ENCODE measurements at places on chromosomes 5 and 9. TPM values are rescaled to one million over a fixed set of nuclear protein-coding genes. Genes with fewer than 3 reads are reported as not detected.

INSYN2B gene
- total RNA-seq: 4.5 TPM

FBP1 gene
- total RNA-seq: not detected

CYLC2 gene
- not detected for total RNA-seq

- no peak overlapping the region for H3K4me3 ChIP-seq
- peaks cover 6% of the 10 kb centered on the region for H3K27me3 ChIP-seq
- H3K27ac ChIP-seq: no peak overlapping the region
- peaks cover 6% of the 10 kb centered on the region for H3K4me1 ChIP-seq
- H3K36me3 ChIP-seq: peaks cover 6% of the 10 kb centered on the region
Measured at GRCh38 chr5:149667829-149668330, 62.2 kb upstream of the PPARGC1B start.

DNA sequence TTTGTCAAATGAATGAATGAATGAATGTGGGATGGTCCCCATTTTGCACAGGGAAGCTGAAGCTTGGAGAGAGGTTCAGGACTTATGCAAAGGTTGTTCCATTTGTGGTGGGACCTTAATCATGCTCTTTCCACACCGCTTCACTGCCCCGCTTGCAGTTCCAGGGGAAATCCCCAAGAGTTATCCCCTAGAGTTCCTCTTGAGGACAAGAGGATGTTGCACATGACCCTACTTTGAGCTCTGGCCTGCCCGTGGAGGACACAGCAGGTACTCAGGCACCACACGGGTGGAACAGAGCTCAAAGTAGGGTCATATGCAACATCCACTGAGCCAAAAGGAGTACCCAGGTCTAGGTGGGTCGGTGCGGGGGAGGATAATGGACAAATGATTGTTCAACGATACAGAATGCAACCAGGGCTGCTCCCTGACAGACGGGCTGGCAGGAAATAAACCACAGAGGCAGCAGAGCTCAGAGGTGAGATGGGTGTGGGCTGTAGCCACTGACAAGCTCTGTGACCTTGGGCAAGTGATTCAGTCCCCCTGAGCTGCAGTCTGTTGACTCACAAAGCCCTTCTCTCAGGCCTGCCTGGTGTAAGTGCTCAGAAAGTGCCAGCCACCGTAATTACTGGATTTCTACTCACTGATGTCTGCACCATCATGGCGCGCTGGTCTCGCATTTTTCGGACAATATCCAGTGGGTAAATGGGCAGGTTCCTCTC is 60.3 kb upstream of the EPB41L4B start:
- peaks cover 2% of the 10 kb centered on the region for H3K27me3 ChIP-seq
- H3K36me3 ChIP-seq: no peaks in the 10 kb centered on the region
- H3K4me3 ChIP-seq: no peak overlapping the region
- no peak for DNase-seq

- H3K36me3 ChIP-seq: no peaks in the 10 kb centered on the region
- no peak overlapping the region for H3K27ac ChIP-seq
- H3K4me3 ChIP-seq: no peak overlapping the region
- no peak for DNase-seq
- H3K27me3 ChIP-seq: peaks cover 1% of the 10 kb centered on the region
- H3K4me1 ChIP-seq: peaks cover under 1% of the 10 kb centered on the region
Measured at GRCh38 chr5:10324518-10325370, 17.0 kb upstream of the CMBL start.

DNA sequence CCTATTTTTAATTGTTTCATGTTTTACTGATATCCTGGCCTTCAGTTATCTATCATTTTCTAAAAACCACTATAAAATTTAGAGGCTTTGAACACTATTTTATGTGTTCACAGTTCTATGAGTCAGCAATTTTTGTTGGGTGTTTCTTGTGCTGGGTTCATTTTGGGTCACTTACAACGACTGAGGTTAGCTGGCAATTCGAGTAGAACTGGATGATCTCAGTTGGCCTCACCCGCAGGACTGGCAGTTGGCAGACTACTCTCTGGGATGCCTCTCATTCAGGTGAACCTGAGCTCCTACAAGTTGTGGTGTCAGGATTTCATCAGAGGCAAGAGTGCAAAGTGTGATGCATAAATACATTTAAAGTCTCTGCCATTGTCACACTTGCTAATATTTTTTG is 151.0 kb upstream of the PAPPA start:
- H3K36me3 ChIP-seq: no peaks in the 10 kb centered on the region
- H3K4me1 ChIP-seq: no peaks in the 10 kb centered on the region
- no peaks in the 10 kb centered on the region for H3K27me3 ChIP-seq
- no peak for DNase-seq
- no peak overlapping the region for H3K27ac ChIP-seq

- no peak for DNase-seq
- no peak overlapping the region for H3K4me3 ChIP-seq
- no peak overlapping the region for H3K27ac ChIP-seq
- no peaks in the 10 kb centered on the region for H3K4me1 ChIP-seq
- H3K36me3 ChIP-seq: peaks cover 4% of the 10 kb centered on the region
- H3K27me3 ChIP-seq: peaks cover 1% of the 10 kb centered on the region
Measured at GRCh38 chr5:126619781-126620180, 19.0 kb downstream of the PHAX start.

DNA sequence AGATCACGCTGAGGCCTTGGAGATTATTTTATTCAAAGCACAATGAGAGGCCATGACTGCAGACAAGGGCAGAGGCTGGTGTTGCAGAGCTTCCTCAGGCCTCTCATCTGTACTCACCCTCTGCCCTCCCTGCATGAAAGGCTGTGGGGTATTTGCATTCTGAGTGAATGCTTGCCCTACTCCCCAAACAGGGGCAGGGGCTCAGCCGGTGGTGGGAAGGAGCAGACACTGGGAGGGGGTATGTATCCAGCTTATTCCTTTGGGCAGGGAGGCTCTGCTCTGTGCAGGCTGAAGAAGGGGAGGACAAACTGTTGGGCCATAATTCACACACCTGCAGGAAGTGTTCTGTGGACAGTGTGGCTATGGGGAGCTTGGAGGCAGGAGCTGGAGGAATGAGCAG is 148.4 kb upstream of the PANK3 start:
- no peaks in the 10 kb centered on the region for H3K27me3 ChIP-seq
- no peak for DNase-seq
- no peaks in the 10 kb centered on the region for H3K4me1 ChIP-seq
- H3K36me3 ChIP-seq: no peaks in the 10 kb centered on the region
- no peak overlapping the region for H3K4me3 ChIP-seq

GRCh38 chr5:81908771-81909170 is 63.1 kb upstream of the ATG10 start:
- DNase-seq: no peak
- H3K4me1 ChIP-seq: no peaks in the 10 kb centered on the region
- no peak overlapping the region for H3K4me3 ChIP-seq

GRCh38 chr5:121377461-121377860 is 474.2 kb upstream of the FTMT start:
- H3K4me1 ChIP-seq: no peaks in the 10 kb centered on the region
- DNase-seq: no peak
- H3K4me3 ChIP-seq: no peak overlapping the region
- no peak overlapping the region for H3K27ac ChIP-seq

DNA sequence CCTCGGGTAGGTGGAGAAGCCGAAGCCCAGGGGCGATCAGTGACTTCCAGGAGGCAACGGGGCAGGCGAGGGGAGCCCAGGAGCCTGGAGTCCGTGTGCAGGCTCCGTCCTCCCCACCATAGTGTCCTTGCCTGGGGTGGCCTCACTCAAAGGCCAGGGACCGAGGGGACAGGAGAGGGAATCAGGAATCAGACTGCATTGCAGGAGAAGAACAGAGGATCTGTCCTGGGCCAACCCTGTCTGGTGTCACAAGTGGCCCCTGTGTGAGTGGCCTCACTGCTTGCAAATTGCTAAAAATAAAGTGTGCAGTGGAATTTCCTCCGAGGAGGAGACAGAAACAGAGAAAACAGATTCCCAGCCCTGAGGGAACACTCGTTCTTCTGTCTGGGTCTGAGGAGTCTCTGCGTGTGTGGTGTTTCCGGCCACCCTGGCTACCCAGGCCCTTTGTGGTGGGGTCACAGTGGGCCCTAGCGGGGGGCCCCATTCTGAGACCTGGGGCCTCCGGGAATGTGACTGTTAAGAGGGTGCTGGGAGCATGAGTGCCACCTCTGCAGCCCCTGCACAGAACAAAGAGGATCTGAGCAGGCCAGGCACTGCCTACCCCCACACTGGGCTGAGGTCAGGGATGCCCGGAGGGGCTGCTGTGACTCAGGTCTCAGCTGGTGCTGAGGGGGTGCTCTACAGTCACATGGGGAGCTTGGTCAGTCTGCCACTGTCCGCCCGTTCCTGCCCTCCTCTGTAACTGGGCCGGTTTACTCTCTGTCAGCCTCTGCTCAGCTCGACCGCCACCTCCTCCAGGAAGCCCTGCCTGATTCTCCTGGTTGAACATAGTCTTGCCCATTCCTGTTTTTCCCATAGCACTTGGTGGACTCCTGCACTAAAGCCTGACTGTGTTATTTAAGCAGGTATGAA is 7.4 kb downstream of the TRAF1 start:
- no peak overlapping the region for H3K27ac ChIP-seq
- peaks cover 3% of the 10 kb centered on the region for H3K36me3 ChIP-seq
- H3K27me3 ChIP-seq: peaks cover 3% of the 10 kb centered on the region
- H3K4me3 ChIP-seq: no peak overlapping the region
- DNase-seq: no peak

- no peaks in the 10 kb centered on the region for H3K27me3 ChIP-seq
- H3K4me1 ChIP-seq: peaks cover 15% of the 10 kb centered on the region
- H3K36me3 ChIP-seq: no peaks in the 10 kb centered on the region
- no peak overlapping the region for H3K4me3 ChIP-seq
- no peak overlapping the region for H3K27ac ChIP-seq
- no peak for DNase-seq
Measured at GRCh38 chr5:13250464-13251291, 693.8 kb downstream of the DNAH5 start.

DNA sequence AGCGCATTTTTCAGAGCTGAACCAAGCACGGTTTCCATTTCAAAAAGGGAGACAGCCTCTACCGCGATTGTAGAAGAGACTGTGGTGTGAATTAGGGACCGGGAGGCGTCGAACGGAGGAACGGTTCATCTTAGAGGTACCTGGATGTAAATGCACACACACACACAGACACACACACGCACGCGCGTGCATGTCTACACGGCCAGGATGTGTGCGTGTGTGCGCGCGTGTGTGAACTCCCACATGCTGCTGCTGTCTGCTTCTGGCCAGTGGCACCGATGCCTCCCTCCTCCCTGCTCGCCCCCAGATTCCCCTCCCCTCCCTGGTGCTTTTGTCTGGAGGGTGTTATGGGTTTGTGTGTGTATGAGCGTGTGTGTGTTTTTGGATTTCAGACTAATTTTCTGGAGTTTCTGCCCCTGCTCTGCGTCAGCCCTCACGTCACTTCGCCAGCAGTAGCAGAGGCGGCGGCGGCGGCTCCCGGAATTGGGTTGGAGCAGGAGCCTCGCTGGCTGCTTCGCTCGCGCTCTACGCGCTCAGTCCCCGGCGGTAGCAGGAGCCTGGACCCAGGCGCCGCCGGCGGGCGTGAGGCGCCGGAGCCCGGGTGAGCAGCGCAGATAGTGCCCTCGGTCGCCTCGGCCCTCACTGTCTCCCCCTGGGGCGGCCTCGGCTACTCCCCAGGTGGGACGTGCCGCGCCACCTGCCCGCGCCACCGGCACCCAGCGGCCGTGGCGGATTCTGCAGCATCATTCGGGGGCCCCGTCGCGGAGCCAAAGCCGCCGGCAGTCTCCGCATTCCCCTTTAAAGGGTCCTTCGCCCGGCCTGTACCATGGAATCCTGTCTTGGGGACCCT is at the start of gene NTRK2:
TSS of gene NTRK2 (plus strand) at position 442 of the 850 bp plus-strand sequence. CDS start 1,020 bp downstream, outside the sequence.
- no peaks in the 10 kb centered on the region for H3K36me3 ChIP-seq
- DNase-seq: peak; percentile 53
- peaks cover 14% of the 10 kb centered on the region for H3K4me1 ChIP-seq
- H3K27me3 ChIP-seq: peaks cover 12% of the 10 kb centered on the region
- no peak within 1 kb of the TSS for H3K27ac ChIP-seq

DNA sequence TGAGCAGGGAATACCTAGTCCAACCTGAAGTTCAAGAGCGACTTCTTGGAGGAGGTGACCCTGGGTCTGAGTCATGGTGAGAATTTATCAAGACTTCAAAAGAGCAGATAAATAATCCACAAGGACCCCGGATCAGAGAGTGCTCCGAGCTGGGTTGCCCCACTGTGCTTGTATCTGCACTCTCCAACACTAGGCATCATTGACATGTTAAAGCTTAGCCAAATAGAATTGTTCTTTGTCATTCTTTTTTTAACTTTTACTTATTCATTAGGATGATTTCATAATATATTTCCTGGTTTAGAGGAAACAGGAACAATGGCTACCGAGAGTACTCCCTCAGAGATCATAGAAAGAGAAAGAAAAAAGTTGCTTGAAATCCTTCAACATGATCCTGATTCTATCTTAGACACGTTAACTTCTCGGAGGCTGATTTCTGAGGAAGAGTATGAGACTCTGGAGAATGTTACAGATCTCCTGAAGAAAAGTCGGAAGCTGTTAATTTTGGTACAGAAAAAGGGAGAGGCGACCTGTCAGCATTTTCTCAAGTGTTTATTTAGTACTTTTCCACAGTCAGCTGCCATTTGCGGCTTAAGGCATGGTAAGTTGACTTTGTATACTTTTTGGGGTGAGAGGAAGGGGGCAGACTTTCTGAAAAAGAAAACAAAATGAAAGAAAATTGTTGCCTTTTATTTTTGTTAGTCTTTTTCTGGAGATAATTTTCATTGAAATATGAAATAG is at the start of gene CARD6:
TSS of gene CARD6 (plus strand) at position 300 of the 738 bp plus-strand sequence. CDS start at position 316, 16 bp downstream.
- peak within 1 kb of the TSS; percentile 96 for H3K27ac ChIP-seq
- H3K27me3 ChIP-seq: peaks cover under 1% of the 10 kb centered on the region
- peaks cover 13% of the 10 kb centered on the region for H3K4me1 ChIP-seq
- H3K36me3 ChIP-seq: no peaks in the 10 kb centered on the region

DNA sequence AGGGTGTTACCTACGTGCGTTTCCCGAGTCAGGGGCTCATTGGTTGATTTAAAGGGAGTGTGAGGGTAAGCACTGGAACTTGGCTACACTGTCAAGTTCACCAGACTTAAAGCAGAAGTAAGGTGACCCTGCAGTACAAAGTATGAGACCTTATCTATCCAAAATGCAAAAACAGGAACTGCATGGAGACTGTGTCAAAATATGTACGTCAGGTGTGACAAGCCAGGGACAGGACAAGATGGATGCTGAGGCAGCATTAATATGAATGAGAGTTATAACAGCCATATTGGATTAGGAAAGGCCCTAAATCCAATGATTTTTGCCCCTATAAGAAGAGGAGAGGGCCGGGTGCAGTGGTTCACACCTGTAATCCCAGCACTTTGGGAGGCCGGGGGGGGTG is 15.4 kb upstream of the SUSD3 start:
- peaks cover 6% of the 10 kb centered on the region for H3K27me3 ChIP-seq
- no peak overlapping the region for H3K27ac ChIP-seq
- DNase-seq: no peak
- H3K4me1 ChIP-seq: no peaks in the 10 kb centered on the region
- no peaks in the 10 kb centered on the region for H3K36me3 ChIP-seq
